IPS-NIHi11 (cell line): ENCODE measurements at places on chromosomes 1 and 21.

GRCh38 chr1:12166834-12167492 lies at the start of gene TNFRSF1B:
TSS of gene TNFRSF1B (plus strand) at chr1:12166991. CDS start at chr1:12167092, 101 bp downstream.
- DNase-seq = peak; percentile 96

DNA sequence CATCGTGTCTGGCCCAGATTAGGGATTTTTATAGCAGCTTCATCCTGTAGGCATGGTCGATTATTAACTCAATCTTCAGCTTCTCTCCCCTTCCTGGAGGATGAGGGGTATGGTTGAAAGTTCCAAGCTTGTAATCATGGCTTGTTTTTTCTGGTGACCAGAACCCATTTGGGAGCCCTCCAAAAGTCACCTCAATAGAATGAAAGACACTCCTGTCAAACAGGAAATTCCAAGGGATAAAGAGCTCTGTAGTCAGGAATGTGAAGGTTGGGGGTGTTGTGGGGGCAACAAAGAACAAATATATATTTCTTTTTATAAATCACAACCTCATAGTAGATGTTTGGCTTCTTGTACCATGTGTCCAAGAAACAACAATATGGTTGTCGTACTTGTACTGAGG lies 212.7 kb upstream of the ESRRG start:
- DNase-seq = no peak

DNA sequence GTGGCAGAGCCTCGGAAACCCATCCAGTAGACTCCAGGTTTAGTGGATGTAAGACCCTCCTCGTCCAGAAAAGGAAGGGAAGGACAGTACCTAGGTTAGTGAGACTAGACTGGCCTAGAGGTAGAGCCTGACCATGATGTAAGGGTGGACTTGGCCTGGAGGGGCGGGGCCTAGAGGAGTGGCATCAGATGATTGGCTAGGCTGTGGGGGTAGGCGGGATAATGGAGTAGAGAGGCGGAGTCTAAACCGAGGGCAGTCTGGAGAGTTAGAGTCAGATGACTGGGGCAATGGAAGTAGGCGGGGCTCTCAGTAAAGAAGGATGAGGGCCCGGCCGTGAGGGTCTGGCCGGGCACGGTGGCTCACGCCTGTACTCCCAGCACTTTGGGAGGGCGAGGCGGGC lies 70.1 kb downstream of the EPHB2 start:
- peak; percentile 96 for DNase-seq

DNA sequence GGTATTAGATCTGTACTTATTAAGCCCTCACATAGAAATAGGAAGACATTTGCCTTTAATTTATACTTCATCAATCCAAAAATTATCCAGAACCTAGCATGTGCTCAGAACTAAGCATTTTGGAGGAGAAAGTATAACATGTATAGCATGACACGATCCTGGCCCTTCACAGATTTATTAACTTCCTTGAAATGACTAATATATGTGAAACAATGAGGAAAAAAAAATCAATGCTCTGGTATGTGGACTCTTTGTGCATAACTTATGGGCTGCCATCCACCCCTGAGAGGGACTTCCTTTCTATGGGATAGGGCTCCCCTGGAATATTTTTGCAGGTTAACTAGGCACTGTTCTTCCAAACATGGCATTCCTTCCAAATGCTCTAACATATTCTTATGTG lies 36.6 kb downstream of the CCDC185 start:
- no peak for DNase-seq

DNA sequence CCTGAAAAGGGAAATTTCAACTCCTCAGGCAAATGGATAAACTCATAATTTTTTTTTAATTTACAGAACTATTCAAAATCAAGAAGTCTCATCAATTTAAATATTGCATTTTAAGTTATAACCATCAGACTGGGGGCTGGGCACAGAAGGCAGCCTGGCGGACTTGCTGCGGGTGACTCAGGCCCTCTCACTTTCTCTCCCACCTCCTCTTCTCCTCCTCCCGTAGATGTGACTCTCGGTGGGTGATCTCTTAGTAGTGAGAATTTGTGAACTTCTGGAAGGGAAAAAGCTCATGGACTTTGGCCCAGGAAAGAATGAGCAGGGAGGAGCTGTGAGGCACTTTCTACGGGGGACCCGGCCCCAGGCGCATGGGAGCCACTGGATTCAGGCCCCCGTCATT lies 32.9 kb downstream of the CLIC6 start:
- no peak for DNase-seq

- DNase-seq = no peak
These were observed 59.6 kb downstream of the CC2D1B start for GRCh38 chr1:52306227-52307006.

DNA sequence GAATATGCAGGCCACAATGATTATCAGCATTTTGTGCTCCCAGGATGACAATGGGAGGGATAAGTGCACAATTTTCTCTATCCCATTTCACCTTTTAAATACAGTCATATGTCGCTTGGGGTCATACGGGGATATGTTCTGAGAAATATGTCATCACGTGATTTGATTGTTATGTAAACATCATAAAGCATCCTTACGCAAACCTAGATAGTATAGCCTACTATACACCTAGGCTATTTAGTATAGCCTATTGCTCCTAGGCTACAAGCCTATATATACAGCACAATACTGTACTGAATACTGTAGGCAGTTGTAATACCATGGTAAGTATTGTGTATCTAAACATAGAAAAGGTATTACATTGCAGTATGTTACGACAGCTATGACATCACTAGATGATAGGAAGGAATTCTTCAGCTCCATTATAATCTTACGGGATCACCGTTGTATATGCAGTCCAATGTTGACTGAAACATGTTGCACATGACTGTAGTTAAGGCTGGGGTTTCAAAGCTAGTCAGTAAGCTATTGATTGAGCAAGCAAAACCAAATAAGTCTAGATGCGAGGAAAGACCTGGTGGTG lies 18.9 kb downstream of the RUSC1 start:
- DNase-seq = no peak
